ENCODE measurements at places on chromosomes 11 and 22.
A peak's percentile ranks its signal among the peaks of the same experiment; 100 is the strongest.

GRCh38 chr22:31753005-31753633 lies 700 bp upstream of the DEPDC5 start:
- DNase-seq: no peak

DNA sequence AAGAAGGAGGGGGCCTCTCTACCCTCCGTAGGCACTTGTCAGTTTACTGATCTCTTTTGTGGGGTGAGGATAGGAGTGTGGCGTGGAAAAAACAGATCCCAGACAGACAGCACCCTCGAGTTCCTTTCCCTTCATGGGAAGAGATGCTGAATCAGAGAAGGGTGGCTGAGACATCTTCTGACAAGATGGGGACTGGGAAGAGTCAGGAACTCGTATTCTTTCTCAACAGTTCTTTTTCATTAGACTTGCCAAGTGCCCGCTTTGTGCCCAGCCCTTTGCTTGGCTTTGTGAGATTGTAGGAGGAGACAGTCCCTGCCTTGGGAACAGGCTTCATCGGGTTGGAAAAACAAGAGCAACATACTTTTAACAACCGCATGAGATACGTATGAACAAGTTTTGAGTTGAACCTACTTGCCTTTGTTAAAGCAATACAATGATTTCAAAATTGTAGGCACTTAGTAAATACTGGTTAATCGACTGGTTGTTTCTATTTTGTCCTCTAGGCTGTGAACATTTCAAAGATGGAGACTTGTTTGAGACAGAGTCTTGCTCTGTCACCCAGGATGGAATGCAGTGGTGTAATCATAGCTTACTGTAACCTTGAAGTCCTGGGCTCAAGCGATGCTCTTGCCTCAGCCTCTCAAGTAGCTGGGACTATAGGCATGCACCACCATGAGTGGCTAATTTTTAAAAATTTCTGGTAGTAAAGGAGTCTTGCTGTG lies 1.1 kb downstream of the RRM1 start:
- peak; percentile 87 for DNase-seq

- peak; percentile 44 for DNase-seq
These were observed 889 bp downstream of the PLAAT4 start for GRCh38 chr11:63537293-63538101.

GRCh38 chr11:126080161-126080941 lies 17.7 kb upstream of the CDON start:
- no peak for DNase-seq

GRCh38 chr11:119728211-119728626 lies 781 bp downstream of the NECTIN1 start:
- DNase-seq: peak; percentile 15

- no peak for DNase-seq
These were observed 1.0 kb upstream of the EPS8L2 start for GRCh38 chr11:704781-705645.

GRCh38 chr11:126186025-126186698 lies 25.3 kb downstream of the RPUSD4 start:
- no peak for DNase-seq

GRCh38 chr11:14454861-14455632 lies 44.6 kb downstream of the COPB1 start:
- peak; percentile 59 for DNase-seq

DNA sequence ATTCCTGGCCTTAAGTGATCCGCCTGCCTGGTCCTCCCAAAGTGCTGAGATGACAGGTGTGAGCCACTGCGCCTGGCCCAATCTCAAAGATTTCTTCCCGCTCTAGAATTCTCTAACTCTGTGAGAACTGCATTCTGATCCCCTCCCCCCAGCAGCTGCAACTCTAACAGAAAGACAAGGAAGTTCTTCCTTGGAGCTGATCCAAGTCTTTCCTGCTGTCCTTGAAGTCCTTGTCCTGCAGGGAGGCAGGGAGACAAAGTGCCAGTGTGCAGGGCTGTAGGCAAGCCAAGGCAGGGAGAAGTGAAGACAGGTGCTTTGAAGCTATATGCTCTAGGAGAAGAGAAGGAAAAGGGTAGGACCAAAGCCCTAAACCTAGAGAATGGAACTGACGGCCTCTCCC lies 9.5 kb upstream of the GGA1 start:
- no peak for DNase-seq

DNA sequence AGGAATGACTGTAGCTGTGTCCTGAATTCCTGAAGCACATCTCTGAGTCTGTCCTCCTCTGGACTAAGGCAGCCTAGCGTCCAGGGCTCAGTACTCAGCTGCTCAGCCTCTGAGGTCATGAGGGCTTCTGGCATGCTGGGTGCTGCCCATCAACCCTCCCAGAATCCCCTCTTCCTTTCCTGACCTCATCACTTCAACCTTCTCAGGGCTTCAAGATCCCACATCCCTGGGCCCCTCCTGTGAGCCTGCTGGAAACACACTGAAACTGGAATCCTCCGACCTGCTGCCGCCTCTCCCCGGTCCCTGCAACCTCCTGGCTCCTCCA lies 803 bp downstream of the KRTAP5-8 start:
- DNase-seq: no peak

- DNase-seq: no peak
These were observed 17.8 kb downstream of the NAGA start for GRCh38 chr22:42052765-42053164.

- no peak for DNase-seq
These were observed 184.8 kb downstream of the DSCAML1 start for GRCh38 chr11:117612177-117612576.

- no peak for DNase-seq
These were observed 259.2 kb upstream of the ANO3 start for GRCh38 chr11:26072614-26073153.
